Cardiac ventricle fibroblast (primary cell): ENCODE measurements at places on chromosomes 3 and 15. TPM values are rescaled to one million over a fixed set of nuclear protein-coding genes. Genes with fewer than 3 reads are reported as not detected.

TMC3 gene
- not detected in 2 replicates for total RNA-seq

PRSS50 gene
- not detected in 2 replicates for total RNA-seq

CDHR4 gene
- total RNA-seq, result not detected in 2 replicates

LYZL4 gene
- not detected in 2 replicates for total RNA-seq

GOLGA6L9 gene
- 0.06 and 0.54 TPM in 2 replicates for total RNA-seq

ISY1 gene
- 16.0 and 17.2 TPM in 2 replicates for total RNA-seq

CYP8B1 gene
- not detected in 2 replicates for total RNA-seq

SLC27A2 gene
- total RNA-seq, result 0.06 TPM in 1 of 2 replicates, not detected in the other
